ENCODE measurements at places on chromosomes 4 and X.
A peak's percentile ranks its signal among the peaks of the same experiment; 100 is the strongest.

DNA sequence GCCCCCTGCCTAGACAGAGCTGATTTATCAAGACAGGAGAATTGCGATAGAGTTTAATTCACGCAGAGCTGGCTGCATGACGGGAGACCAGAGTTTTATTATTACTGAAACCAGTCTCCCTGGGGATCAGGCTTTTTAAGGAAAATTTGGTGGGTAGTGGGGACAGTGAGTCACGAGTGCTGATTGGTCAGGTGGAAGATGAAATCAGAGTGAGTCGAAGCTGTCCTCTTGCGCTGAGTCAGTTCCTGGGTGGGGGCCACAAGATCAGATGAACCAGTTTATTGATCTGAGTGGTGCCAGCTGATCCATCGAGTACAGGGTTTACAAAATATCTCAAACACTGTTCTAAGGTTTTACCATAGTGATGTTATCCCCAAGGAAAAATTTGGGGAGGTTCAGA lies 36.6 kb downstream of the MYOZ2 start:
- DNase-seq = no peak

DNA sequence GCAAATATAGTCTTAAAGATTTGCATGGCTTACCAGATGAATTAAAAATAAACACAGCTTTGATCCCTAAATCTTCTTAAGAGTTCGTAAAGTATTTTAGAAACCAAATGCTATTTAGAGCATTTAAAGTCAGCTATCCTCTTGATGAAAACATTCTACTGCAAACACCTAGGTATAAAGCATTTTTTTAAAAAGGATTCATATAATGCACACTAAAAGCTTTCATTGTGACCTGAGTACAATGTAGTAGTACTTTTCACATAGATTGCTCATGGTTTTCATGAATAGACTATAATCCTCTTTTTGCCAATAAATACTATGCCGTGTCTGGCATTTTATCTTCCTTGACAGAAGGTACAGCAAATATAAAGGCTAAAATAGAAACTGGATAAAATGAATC lies 805.1 kb upstream of the INTU start:
- DNase-seq = no peak

DNA sequence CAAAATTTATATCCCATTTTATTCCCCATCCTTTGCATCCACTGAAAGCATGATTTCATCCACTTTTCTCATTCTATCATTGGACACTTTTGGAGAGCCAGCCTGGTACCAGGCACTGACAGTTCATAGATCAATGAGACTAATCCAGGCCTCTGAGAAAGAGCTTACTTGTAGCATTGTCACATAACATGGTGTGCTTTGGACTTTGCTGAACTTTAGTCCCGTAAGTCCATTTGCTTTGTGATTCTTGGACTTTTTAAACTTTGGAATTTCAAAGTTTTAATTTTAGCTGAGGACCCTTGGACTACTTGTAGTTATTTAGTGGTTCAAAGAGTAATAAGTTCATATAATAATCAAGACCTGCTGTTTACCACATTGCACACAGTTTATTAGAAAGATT lies 11.5 kb downstream of the LIAS start:
- DNase-seq = no peak

- no peak for DNase-seq
Measured at GRCh38 chr4:288891-289290, 16.4 kb downstream of the ZNF732 start.

GRCh38 chrX:86241547-86241946 lies 93.3 kb downstream of the DACH2 start:
- DNase-seq = no peak

GRCh38 chr4:62006108-62006507 lies 806.0 kb downstream of the ADGRL3 start:
- DNase-seq = no peak

- DNase-seq = peak; percentile 33
Measured at GRCh38 chr4:157978680-157979361, 194.0 kb downstream of the GASK1B start.

DNA sequence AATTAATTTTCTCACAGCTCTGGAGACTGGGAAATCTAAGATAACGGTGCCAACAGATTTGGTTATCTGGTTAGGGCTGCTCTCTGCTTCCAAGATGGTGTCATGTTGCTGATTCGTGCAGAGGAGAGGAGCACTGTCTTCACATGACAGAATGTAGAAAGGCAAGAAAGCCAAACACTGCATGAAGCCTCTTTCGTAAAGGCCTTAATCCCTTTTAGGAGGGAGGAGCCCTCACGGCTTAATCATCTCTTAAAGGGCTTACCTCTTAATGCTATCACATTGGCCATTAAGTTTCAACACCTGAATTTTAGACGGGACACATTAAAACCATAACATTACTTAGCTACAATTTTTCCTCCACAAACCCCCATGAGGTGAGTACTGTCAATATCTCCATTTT lies 174.1 kb downstream of the COX18 start:
- DNase-seq = no peak

- no peak for DNase-seq
Measured at GRCh38 chrX:105464618-105465017, 244.1 kb upstream of the TEX13A start.

- DNase-seq = no peak
Measured at GRCh38 chrX:45266456-45266855, 65.8 kb upstream of the DIPK2B start.

DNA sequence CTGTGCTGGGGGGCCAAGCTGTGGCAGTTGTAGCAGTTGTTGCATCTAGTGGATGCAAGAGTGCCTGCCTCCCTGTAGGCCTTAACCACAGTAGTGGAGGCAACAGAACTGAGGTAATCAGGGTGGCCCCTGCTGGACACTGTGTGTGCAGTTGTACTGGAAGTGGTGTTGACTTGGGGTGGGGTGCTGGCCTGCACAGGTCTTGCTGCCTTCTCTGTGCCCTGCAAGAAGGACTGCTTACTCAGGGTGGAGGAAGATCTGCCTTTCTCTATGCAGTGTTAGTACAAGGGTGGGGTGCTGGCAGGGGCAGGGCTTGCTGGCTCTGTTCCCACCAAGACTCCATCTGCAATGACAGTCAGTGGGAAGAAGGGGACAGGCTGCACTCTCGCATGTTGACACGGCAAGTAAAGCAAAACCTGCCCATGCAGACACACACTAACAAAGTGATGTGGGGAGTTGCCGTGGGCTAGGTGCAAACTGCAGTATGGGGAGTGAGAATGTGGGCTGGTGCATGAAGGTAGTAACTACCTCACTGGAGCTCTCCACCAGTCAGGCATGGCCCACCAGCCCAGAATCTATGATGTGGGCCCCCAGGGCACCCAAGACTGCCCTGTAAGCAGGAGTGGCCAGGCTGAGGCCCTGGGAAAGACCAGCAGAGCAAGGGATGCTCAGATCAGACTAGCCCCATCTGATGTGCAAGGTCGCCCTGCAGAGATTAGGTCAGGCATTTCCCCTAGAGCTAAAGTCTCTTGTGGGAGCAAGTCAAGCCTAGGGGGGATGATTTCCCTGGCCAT lies 594.9 kb downstream of the TECRL start:
- DNase-seq = no peak

Data from CD4-positive, alpha-beta T cell treated with Interleukin-4 for 4 hours (primary cell).